ENCODE measurements at places on chromosomes 11 and 22.

DNA sequence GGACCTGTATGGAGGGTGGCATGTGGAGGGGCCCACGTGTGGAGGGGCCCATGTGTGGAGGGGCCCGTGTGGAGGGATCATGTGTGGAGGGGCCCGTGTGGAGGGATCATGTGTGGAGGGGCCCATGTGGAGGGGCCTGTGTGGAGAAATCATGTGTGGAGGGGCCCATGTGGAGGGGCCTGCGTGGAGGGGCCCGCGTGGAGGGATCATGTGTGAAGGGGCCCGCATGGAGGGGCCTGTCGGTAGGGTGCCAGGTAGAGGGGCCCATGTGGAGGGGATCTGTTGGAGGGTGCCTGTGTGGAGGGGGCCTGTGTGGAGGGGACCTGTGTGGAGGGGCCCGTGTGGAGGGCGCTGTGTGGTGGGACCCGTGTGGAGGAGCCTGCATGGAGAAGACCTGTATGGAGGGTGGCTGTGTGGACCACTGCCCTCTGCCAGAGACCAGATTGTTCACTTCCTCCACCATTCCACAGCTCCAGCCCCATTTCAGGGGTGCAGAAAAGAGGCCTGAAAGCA, 47.0 kb downstream of the IGLL5 start:
- DNase-seq: no peak

DNA sequence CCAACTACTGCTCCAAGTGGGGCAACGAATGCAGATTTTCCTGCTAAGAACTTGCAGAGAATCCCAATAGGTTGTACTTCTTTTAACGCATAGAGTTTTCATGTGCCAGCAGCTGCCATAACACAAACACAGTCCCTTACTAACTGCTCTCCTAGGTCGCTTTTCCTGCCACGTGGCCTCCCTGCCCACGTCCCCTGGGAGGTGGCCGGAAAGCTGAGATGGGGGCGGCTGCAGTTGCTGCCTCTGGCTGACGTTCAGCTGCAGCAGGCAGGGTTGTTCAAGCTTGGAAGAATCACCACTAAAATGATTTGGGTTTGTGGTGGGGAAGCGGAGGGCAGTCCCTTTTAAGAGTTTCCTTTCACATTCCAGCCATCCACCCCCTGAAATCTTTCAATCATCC, 39.3 kb downstream of the ZNF202 start:
- no peak for DNase-seq

DNA sequence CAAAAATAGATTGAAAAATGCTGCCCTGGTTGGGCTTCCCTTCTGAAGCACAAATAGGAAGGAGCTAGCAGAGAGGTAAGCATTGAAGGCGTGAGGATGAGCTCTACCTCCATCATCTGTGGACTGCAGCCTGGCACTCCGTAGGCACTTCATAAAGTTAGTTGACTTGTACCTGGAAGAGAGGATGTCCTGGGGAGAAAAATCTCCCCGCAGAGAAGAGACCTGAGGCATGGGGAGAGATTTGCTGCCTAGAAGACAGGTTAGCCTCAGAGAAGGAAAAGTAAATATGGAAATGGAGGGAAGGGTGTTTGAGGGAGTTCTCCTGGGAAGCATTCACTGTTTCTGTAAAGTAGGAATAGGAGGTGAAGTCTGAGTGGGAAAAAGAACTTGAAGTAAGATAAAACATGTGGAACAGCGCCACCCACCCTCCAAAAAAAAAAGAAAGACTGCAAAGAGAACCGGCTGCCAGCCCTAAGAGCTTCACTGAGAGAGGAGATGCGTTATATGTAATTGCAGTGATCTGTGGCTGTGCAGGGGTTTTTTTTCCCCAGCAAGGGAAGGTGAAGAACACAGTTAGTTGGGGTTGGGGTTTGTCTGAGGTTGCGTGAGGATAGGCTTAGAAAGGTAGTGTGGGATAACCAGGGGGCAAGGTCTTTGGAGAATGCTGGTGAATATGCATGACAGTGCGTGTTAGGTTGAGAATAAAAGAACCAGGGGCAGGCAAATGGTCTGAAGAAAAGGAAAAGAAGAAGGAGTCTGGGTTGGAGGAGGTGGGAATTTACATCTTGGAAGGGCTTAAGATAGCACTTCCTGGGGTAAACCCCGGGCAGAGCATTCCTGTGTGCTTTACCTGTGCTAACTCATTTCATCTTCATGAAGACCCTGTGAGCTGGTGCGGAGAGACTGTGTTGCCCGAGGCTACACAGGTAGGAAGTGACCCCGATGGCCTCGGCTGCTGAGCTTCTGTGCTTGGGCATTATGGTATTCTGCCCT, 16.0 kb downstream of the TNRC6B start:
- no peak for DNase-seq

DNA sequence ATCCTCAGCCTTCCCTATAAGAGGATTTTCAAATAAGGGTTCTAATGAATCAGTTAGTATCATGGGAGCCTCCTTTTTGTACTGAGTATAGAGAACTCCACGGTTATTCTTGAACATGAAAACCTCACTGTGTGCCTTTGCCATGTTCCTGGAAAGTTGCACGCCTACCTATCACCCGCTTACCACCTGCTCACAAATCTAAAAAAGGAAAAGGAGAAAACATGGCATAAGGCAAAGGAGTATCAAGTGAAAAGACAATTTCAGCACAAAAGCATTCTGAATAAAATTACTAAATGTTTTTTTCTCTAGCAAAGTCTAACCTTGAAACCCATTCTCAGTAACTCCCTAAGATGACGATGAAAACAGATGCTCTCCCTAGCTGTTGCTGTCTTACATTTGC, 511.8 kb upstream of the API5 start:
- no peak for DNase-seq

DNA sequence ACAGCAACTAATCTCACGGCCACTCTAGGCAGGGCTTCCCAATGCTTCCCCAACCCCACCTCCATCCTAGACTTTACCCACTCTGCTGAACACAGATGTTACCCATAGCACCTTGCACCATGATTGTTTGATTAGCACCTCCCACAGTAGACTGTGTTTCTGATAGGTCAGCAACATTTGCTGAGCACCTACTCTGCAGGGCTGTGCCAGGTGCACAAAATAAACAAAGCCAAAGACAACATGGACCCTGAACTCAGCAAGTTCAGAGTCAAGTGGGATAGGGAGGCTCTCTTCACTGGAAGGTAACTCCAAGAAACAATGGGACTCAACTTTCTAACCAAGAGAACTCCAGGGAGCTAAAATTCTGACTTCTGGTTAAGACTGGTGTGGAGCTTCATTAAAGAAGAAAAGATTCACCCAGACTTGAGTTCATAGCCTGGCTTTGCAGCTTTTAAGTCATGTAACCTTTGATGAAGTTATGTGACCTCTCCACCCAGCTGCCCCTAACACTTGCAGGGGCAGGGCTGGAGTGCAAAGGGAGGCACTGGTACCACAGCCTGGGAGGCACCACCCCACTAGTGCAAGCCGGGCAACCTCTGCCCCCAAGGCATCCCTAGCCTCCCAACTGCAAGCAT, 6.7 kb upstream of the RTN4RL2 start:
- no peak for DNase-seq

GRCh38 chr11:2877474-2877873, 8.1 kb downstream of the CDKN1C start:
- DNase-seq: no peak
